CD4-positive, alpha-beta T cell treated with Interleukin-6 for 4 hours (primary cell): ENCODE measurements at places on chromosomes 6 and 20.

- DNase-seq, result no peak
These were observed 24.0 kb upstream of the SERINC1 start for GRCh38 chr6:122495612-122496011.

DNA sequence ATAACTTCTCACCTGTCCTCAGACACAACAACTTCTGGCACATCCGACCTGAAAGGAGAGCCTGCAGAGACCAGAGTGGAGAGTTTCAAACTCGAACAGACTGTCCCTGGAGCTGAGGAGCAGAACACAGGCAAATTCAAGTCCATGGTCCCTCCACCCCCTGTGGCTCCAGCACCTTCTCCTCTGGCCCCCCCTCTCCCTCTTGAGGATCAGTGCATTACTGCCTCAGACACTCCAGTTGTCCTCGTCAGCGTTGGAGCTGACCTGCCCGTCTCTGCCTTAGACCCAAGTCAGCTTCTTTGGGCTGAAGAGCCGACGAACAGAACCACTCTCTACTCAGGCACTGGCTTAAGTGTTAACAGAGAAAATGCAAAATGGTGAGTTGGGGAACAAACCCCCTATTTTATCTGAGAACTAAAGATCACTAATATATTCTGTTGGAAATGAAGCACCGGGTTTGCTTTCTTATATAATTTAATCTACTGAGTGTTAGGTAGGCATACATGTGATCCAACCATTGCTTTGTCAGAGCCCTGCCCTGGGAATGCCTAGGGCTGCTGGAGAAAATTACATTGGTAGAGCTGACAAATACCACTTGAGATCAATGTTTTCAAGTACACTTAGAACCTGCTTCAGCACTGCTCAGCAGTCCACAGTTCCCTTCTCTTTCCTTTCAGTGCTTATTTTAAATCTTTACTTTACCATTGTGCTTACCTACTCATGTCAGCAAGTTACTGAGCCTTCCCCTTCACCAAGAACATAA lies 77.5 kb upstream of the LTV1 start:
- no peak for DNase-seq

GRCh38 chr6:52053038-52053695 lies 34.2 kb downstream of the PKHD1 start:
- DNase-seq, result no peak

- DNase-seq, result no peak
These were observed 230.3 kb downstream of the THBS2 start for GRCh38 chr6:169023161-169023874.

DNA sequence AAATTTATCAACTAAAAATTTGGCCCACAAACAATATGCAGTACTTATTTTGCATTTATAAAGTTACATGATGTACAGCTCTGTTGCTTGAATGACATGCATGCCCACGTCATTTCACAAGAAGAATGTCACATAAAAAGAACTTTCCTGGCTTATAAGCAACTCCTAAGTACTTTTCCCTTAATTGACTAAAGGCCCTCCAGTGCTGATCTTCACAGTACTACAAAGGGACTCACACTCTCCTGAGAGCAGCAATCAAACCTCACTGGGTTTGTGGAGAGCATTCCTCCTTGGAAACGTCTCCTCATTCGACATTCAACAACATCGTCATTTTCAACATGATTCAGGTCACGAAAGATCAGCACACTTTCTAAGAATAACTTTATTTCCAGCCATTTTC lies 111.1 kb downstream of the IPCEF1 start:
- no peak for DNase-seq
